ENCODE measurements at places on chromosomes 1 and 21.
A peak's percentile ranks its signal among the peaks of the same experiment; 100 is the strongest.

DNA sequence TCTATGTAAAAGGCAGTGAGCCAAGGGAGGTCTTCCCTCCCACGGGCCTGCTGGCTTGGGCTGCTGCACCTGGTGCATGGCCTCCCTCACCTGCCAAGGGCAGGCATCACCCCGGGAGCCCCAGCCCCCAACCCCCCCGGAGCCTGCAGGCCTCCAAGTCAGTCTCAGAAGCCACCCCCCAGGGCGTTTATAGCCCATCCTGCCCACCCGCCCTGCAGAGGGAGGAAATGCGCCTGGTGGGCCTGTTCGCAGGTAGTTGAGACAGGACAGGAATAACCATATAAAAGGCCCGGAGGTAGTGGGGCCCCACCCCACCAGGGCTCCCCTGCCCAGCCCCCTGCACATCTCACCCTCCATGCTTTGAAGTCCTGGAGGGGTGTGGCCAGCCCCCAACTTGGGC, 18.2 kb upstream of the ARF1 start:
- DNase-seq, result no peak

DNA sequence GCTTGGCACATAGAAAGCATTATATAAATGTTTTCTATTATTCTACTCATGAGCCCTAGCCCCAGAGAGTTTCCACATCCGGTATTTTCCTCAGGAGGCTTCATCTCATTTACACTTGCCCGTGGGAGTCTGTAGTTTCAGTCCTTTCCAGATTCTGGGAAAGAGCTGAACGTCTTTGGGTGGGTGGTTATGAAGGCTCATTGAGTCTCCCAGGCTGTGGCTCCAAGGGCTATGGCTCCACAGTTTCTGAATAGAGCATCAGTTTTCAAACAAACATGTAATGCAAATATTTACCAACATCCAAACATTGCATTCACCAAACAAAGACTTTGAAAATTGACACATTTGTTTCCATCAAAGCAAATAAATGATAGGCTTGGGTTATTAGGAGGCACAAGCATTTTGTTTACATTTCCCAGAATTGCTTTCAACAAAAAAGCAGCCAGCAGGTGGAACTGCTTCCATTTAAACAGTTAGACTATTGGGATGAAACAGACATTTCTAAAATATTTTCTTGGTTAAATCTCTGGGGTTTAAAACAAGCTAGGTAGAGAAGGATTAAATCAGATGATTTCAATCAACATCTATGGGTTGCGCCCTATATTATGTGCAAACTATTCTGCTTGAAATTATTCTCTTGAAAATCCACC, 1.3 kb upstream of the LEMD1 start:
- no peak for DNase-seq

- DNase-seq, result no peak
Observed at GRCh38 chr1:244836135-244836521, 670 bp downstream of the COX20 start.

- no peak for DNase-seq
Observed at GRCh38 chr1:40301066-40301465, 16.0 kb downstream of the COL9A2 start.

GRCh38 chr1:1541956-1542765, 1.7 kb upstream of the TMEM240 start:
- DNase-seq, result no peak

- no peak for DNase-seq
Observed at GRCh38 chr21:33241846-33242245, 12.1 kb downstream of the IFNAR2 start.

- no peak for DNase-seq
Observed at GRCh38 chr1:162565460-162565859, 3.9 kb downstream of the UAP1 start.

DNA sequence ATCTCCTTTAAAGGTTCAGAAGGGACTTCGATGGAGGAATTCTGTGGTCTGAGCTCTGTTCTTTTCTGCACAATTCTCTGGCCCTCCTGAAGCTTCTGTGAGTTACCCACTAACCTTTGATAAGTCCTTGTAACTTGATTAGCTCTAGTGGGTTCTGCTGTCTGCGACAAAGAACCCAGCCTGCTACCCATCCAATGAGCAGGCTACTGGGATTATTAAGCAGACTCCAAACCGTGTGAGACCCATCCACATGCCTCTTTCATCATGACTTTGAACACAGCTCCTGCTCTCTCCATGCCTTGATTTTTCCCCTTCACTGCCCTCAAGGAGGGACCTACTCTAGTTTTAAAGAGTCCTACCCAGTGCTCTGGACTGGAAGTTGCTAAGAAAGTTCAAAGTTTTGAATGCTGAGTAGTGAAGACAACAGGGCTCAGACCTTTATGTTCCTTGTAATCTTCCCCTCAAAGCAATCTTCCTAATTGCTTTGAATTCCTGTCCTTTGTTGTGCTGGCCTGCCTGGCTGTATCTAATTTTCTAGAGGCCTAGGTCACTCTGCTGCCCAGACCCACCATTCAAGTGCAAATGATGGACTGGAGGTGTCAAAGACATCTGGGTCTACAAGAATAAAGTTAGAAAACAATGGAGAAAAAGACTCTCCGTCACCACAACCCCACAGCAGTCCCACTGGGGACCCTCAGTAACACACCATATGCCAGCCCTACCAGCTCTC, 146.9 kb downstream of the RHOU start:
- DNase-seq, result no peak

- no peak for DNase-seq
Observed at GRCh38 chr1:39992234-39992633, 37.3 kb downstream of the MFSD2A start.

DNA sequence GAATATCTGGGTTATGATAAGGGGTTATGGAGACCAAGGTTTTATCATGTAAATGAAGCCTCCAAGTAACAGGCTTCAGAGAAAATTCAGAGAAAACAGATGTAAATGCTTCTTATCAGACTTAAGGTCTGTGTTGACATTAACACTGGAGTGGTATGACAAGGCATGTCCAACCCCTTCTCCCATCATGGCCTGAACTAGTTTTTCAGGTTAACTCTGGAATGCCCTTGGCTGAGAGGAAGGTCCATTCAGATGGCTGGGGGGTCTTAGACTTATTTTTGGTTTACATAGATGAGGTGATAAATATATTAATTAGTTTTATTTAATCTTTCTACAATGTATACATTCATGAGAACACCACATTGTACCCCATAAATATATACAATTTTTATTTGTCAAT, 399.6 kb downstream of the TBX15 start:
- no peak for DNase-seq

DNA sequence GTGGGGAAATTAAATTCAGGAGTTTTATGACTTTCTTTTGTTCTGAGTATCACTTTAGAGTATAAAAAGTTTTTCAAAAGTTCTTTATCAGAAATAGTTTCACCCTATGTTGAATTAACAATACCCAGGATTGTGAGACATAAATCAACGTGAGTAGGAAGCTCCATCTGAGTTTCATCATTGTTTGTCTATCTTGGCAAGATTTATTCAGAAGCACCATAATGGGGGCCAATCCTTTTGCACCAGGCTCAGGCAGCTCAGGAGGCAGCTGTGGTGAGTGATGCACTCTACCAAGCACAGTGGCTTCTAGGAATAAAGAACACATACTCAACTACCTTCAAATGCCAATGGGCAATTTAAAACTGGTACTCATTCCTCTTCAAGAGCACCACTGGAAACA, 12.0 kb downstream of the CREG1 start:
- no peak for DNase-seq

GRCh38 chr1:188660572-188660971, 1817.1 kb downstream of the BRINP3 start:
- DNase-seq, result no peak

DNA sequence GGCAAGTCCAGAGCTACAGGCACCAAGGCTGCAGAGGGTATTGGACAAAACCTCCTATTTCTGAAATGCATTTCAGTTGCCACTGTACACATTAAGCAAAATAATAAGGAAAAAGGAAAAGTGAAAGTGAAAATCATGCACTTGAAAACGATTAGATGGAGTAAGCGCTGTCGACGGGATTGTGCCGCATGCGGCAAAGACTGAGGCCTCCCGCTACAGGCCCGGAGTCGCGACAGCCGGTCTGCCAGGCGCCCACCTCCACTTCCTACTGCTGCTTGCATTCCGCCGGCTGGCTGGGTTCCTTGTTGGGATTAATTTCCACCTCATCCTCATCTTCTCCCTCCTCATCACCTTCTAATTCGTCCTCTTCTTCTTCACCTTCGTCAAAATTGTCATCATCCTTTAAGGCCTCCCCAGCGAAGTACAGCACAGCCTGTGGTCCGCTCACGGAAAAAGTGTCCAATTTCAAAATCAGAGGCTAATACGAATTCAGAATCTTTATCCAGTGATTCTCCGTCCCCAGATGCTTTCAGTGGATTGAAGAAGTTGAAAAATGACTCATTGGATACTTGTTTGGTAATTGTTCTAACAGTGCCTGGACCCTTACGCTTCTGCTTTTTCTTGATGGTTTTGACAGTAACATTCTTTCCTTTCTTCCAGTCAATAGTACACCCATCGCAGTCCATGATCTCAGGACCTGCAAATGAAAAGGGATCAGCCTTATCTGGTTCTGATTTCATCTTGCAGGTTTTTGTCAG, 38.0 kb downstream of the CD58 start:
- no peak for DNase-seq

DNA sequence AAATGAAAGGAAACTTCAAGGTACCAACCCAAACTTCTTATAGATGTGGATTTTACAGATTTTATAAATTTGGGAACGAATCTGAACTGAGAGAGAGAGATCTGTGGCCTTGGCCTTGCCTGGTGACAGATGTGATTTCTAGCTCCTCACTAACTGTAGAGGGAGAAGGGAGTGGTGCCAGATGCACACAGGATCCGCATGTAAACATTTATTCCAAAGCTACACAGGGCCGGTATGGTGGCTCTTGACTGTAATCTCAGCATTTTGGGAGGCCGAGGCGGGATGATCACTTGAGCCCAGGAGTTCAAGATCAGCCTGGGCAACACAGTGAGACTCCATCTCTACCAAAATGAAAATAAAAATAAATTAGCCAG, 77.1 kb downstream of the PGBD5 start:
- no peak for DNase-seq

DNA sequence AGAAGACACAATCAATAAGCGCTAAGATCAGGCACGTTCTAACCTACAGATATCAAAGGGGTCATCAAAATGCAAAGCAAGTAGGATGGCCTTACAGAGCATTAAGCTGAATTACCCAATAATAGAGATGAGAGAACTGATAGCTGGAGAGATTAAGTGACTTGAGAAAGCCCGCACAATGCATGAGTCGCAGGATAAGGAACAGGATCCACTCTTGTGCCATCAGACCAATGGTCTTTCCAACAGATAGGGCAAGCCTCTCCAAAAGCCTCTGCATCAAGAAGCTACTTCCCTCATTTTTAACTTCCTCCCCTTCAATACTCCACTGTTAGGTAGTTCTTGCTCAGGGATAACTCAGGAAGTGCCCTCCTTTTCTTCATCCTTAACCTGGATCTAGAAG, 2.6 kb downstream of the CHML start:
- DNase-seq, result no peak

GRCh38 chr1:116737020-116737854, 17.0 kb upstream of the CD2 start:
- DNase-seq, result peak; percentile 75

Data from effector memory CD8-positive, alpha-beta T cell (primary cell).